A172 (cell line): ENCODE measurements at places on chromosomes 7 and 10.

DNA sequence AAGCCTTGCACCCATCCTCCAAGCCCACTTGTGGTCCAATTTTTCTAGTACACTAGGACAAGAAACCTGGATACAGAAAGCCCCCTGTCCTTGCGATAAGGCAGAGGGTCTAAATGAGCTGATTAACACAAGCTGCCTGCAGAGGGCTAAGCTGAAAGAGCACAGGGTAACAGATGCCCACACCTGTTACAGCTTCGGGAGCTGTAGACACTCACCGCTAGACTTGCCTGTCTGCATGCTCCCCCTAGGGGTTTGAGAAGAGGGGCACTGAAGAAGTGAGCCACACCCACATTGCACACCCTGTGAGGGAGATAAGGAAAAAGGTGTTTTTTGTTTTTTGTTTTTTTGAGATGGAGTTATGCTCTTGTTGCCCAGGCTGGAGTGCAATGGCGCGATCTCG, 386.5 kb upstream of the AUTS2 start:
- no peak for DNase-seq

- no peak for DNase-seq
Observed at GRCh38 chr7:109996927-109997326, 1094.0 kb upstream of the LRRN3 start.

GRCh38 chr7:133398506-133398905, 145.6 kb downstream of the EXOC4 start:
- DNase-seq = no peak

- DNase-seq = no peak
Observed at GRCh38 chr7:72037516-72037915, 374.6 kb downstream of the CALN1 start.

DNA sequence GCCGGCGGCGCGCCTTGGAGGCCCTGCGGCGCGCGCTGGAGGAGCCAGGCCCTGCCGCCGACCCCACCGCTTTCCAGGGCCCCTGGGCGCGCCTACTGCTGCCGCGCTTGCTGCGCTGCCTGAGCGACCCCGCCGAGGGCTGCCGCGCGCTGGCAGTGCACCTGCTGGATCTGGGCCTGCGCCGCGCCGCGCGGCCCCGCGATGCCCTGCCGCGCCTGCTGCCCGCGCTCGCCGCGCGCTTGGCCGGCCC, 280 bp downstream of the DNAAF5 start:
- no peak for DNase-seq

DNA sequence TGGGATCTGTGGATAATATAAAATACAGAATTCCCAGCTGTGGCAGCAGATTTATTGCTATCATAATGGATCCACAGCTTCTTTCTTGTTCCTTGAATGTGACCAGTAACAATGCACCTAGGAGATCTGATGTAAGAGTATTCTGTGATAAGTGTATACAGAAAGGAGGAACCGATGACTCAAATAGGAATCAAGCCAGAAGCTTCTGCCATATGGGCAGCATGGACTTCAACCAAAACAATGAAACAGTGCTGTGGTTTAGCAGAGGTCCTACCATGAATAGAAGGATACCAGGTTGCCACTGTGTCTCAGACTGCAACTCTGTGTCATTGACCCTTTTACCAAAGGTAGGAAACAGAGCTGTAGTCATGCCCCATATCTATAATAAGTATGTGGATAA, 81.8 kb downstream of the PTPRZ1 start:
- DNase-seq = peak; percentile 65

- DNase-seq = no peak
Observed at GRCh38 chr7:151851145-151851751, 25.7 kb downstream of the PRKAG2 start.

GRCh38 chr7:124655990-124656389, 109.6 kb downstream of the GPR37 start:
- no peak for DNase-seq
